ENCODE measurements at places on chromosomes 5 and 9.
A peak's percentile ranks its signal among the peaks of the same experiment; 100 is the strongest.

DNA sequence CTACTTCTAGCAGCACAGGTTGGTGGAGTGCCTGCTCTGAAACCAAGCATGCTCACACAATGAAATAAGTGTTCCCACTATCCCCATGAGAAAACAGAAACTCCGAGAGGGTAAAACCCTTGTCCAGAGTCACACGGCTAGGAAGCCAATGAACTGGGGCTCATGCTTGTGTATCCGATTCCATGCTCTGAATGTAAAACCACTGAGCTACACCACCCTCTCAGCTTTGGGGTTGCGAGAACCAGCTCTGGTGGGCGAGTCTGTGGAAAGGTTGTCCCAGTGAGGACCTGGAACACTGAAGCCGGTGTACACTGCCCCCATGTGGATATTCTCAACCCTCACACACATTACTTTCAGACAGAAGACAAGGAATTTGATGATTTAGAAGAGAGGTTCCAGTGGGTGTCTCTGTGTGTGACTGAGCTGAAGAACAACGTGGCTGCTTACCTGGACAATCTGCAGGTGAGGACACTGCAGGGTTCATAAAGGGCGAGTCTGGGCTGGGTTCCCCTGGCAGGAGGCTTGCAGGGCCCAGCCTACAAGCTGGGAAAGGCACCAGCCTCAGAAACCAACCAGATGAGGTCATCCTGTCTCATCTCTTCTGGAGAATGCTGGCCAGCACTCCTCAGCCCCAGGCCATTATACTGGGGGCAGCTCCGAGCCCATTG, 37.4 kb downstream of the ARHGEF37 start:
- DNase-seq = no peak

DNA sequence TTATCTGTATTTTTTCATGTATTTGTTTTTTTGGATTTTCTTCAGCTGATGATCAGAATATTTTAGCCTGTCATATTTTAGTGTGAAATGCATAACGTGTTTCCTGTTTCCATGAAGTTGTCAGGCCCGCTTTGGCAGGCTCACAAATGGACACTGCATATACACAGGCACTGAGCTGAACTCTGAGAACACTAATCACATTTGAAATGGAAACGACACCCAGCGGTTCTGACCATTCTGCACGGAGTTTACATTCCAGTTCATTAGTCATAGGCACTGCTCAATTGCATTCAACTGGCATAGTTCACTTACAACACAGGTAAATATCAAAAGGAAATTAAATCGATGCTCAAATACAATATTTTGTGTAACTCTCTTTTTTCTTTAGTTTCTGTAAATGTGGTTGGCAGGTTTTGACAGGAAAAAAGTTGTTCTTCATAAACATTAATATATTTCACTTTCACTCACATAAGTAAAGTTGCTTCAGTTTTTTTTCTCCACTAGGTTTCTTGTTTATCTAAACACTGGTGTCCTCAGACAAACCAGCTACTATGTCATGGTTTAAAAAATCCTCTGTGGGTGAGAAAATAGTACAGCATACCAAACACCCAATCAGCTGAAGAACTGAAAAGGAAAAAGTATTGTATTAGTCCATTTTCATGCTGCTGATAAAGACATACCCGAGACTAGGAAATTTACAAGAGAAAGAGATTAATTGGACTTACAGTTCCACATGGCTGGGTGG, 559.0 kb upstream of the DAP start:
- no peak for DNase-seq

DNA sequence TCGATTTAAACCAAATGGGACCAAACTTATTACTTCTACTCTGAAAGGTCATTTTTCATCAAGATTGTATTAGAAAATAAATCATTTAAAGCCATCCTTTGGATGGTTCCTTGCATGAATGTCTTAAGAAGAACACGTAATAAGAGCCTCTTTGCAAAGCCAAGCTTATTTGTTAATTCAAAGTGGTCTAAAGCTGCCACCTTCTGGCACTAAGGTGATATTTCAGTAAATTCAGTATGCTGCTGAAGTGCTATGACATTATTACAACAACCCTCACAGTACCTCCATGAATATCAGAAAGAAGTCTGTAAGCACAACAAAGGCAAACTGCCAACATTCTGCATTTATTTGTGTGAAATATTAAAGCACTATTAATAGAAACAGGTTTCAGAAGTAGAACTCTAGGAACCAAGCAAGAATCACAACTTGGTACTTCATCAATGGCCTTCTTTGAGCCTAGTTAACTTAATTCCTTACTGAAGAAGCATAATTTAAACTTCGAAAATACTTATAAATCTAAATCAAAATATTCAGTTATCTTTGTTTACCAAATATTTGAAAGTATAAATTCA, 53.1 kb upstream of the TYRP1 start:
- DNase-seq = no peak

DNA sequence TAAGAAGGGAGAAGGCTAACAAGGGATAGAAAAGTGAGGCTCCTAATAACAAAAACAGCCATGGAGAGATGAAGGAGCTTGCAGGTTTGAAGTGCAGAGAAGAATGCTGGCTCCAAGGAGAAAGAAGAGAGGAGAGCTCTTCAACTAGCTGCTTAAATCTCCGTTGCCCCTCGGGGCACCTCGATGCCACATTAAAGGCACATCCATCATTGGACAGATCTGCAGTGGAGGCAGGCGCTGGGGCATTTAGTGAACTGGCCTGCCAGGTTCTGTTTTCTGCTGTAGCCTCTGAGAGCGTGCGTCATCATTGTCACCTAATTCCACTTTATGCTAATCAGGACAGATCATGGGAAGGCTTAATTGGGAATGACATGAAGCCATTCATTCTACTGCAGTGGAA, 1426.2 kb upstream of the WWC1 start:
- no peak for DNase-seq

DNA sequence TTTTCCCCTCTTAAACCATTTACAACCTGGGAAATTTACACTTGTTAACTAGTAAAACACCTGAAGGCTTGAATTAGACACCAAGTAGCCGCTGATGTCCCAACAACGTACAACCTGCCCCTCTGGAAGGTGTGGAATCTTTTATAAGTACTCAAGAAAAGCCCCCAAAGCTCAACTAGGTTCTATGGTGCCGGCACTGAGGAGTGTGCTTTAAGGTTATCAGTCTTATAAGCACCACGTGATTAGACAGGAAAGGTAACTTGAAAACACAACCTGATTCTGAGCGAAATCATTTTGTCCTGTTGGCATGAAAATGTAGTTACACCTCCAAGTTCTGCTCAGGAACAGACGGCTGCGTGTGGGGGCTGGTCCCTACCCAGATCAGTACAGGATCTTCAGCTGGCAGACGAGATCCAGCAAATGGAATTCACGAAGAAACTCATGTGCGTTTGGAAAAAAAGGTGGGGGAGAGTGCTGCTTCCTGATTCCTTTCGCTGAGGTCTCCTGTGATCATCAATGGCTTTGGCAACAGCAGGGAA, 195.5 kb downstream of the MEF2C start:
- DNase-seq = no peak

DNA sequence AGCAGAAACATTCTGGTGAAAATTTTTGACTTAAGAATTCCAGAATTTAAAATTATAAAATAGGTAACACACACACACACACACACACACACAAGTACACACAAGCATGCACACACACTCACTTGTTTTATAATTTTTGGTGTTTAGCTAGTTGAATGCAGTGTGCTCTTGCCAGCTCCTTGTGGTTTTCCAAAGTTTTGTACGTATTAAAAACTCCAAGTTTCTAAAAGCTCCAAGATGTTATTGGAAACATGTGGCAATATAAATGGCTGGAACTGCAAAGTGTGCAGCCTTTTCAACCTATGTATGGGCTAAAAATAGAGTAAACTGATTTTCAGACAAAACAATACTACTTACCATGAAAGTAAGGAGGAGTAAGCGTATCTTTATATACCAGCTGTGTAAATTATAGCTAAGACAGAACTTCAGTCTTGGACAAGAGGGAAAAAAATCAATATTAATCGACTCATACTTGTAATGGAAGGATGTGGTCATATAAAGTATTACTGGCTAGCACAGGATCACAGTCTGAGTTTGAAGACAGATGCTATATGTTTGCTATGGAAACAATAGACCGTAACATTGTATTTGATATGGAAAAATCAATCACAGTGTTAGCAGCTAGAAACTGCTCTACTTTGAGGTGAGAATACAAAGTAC, 727.1 kb upstream of the GRAMD2B start:
- DNase-seq = no peak

DNA sequence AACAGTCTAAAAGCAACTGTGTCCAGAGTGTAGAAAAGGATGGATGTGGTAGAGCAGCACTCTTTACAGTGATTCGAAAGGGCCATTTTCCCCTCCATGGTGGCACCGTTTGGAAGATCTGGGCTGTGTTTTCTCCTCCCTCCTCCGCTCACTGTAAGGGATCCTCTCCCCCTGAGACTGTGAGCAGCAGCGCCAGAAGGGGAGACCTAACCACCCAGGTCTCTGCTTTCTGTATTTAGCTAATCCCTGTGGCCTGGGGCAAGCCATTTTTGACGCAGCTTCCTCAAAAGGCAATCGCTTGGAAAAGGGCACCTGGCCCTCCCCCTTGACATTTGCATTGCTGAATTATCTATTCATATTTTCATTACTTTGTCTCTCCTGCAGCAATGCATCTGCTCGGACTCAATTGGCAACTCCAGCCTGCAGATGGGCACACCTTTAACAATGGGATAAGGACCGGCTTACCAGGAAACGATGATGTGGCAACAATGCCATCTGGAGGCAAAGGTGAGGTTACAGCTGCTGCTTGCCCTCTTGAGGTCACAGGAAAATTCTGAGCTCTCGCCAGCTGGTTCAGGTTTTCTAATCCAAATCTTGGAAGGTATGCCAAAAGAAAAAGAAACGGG, 244.3 kb upstream of the WWC1 start:
- DNase-seq = no peak

- DNase-seq = no peak
Measured at GRCh38 chr5:57824047-57824446, 341.4 kb upstream of the ACTBL2 start.

DNA sequence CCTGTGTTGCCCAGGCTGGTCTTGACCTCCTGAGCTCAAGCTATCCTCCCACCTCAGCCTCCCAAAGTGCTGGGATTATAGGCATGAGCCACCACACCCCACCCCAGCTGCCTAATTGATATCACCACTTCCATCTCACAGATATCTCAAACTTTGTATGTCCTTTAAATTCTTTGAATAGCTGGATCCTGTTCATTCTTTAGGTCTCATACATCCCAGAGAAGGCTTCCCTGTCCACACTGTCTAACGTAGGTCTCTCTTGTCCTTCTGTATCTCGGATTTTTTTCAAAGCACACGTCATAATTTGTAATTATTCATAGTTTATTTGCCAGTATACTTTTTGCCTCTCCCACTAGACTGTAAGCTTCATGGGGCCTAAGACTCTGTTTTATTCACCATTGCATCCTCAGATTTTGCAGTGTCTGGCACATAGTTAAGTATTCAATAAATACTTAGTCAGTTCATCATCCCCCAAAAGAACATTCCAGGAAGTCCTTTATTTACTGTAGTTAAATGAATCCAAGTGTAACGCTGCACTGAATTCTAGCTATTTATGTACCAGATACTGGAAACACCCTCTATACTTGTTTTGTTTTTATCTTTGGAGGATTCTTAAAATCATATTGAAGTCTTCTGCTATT, 10.5 kb downstream of the ARSK start:
- DNase-seq = no peak

GRCh38 chr9:69412741-69413150, 87.7 kb downstream of the ENTREP1 start:
- DNase-seq = no peak

GRCh38 chr9:69718218-69718617, 41.6 kb downstream of the PTAR1 start:
- no peak for DNase-seq

DNA sequence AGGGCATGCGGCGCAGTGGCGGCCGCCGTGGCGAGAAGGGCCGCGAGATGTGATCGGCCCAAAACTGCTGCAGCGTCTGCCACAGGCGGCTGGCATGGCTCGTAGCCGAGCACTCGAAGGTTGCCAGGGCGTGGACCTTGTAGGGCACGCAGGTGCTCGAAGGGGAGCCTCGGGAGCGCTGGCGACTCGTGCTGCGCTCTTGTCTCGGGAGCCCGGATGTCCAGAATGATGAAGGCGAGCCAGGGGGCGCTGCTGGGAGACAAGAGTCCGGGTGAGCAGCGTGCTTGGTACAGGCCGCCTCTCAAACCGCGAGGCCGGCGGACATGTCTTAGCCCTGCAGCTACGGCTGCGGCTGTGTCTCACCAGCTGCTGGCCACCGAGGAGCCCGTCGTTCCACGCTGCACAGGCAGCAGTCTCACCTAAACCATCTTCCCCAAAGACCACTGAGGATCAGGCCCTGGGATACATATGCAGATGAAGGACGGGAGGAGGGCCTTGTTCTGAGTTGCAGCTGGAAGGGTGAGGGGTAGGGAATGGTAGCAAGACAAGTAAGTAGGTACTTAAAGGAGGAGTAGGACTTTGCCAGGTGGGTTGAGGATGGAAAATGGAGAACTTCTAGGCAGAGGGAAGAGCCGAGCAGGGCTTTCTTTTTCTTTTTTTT, 1.7 kb downstream of the CBY3 start:
- peak; percentile 56 for DNase-seq

DNA sequence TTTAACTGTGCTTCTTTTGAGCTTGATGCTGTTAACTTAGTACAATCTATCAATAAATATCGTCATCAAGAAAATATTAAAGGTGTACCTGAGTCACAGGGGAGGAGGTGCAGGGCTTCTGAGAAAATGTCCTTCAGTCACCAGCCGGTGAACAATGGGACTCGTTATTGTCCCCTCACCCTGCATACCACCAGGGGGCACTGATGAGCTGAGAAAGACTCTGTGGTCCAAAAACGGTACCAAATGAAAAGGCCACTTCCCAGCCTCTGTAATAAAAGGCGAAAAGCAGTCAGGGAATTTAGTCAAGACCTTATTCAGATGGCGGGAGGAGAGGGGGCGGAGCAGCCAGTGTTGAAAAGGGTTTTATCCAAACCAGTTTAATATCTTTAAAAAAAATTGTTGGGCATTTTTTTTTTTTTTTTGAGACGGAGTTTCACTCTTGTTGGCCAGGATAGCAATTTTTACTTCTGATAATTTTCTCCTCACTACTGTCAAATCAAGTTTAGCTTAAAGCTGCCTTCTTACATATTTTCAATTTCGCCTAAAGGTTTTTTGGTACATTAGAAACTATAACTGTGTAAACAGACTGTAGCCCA, 271.9 kb upstream of the ADAMTS16 start:
- DNase-seq = no peak

- no peak for DNase-seq
Measured at GRCh38 chr9:105510024-105510423, 47.9 kb upstream of the FKTN start.
